ENCODE measurements at places on chromosomes 16 and 17.

DNA sequence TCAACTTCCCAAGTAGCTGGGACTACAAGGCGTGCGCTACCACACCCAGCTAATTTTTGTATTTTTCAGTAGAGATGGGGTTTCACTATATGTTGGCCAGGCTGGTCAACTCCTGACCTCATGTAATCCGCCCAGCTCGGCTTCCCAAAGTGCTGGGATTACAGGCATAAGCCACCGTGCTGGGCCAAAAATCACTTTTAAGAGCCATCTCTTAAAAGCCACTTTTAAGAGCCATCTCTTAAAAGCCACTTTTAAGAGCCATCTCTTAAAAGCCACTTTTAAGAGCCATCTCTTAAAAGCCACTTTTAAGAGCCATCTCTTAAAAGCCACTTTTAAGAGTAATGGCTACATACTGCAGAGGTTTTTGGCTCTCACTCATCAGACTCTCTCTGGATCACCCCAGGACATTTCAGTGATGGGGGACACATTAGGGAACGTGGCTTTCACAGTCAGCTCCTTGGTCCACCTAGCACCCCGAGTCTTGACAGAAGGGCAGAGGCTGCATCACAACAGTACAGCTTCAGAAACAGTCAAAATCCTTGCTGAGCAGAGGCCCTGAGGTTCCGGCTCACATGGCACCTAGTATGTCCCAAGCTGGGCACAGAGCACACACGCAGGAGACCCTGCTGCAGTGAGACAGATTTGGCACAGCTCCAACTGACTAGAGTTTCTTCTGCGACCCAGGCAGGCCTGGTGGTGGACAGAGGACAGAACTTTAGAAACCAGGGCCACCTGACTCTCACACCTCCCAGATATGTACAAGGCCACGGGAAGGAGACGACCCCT is 23.6 kb downstream of the RANBP10 start:
- no peak for DNase-seq

- DNase-seq, result no peak
These were observed 1.9 kb upstream of the ECI1 start for GRCh38 chr16:2253293-2253692.

- DNase-seq, result no peak
These were observed at the start of gene GAA for GRCh38 chr17:80101011-80101945. TSS of gene GAA (plus strand) at chr17:80101581. CDS start at chr17:80104587, 3,006 bp downstream.

DNA sequence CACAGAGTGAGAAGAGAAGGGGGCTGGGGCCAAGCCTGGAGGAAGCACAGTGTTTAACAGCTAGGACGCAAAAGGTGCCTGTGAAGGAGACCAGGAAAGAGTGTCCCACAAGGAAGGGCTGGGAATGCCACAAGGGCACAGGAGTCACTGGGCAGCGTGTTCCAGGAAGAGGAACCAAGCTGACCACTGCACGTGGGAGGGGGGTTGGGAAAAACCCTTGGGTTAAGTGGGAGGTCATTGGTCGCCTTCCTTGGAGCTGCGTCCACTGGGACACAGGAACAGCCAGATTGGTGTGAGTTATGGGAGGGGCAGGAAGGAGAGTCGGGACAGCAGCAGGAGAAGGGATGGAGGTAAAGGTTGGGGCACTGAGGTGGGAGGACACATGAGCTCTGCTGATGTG is 12.9 kb downstream of the TTYH2 start:
- no peak for DNase-seq

- peak; percentile 98 for DNase-seq
These were observed 722 bp upstream of the TIMP2 start for GRCh38 chr17:78925662-78926555.

DNA sequence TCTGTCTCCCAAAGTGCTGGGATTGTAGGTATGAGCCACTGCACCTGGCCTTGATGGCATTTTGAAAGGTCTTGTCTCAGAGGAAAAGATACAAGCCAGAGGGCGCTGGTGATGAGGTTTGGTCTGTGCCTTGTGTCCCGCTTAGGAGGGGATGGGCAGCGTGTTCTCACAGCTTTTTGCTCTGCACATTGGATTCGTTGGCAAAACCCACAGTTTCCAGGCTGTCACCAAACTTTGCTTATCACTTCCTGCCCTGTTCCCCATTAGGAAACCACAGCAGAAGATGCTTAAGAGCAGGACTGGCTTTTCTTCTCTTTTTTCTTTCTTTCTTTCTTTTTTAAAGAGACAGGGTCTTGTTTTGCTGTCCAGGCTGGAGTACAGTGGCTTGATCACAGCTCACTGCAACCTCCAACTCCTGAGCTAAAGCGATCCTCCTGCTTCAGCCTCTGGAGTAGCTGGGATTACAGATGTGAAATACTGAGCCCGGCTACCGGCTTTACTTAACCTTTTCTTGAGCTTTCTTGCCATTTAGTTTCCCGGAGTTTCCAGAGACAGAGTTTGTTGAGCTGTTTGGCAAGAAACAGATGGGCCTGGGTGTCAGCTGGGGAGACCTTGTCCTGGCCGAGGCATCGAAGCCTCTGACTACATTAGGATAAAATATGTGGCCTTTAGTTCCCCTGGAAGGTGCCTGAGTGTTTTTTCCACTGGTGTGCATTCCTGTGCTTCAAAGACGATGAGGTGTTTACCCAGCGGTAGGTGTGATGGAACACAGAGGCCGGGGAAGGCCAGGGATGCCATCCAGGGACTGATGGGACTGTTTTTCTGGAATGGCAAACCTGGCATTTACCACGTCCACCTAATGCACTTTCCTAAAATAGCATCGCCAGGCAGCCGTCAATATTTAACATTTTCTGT is 112.9 kb downstream of the ABCC1 start:
- peak; percentile 93 for DNase-seq

DNA sequence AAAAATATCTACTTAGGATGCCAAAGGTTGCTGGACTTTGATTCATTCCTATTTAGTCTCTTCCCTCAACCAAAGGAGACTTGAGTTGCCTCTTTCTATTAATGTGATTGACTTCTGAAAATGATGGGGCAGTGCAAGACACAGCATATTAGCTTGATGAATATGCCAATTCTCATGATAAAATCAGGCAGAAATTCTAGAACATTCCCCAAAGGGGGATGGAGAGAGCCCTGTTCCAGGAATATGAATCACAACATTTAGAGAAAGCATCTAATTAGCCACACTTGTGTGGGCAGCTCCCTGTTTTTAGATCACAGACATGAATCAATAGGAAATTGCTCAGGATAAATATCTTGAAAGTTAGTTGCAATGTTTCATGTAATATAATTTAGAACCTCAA is 584.0 kb upstream of the CDH8 start:
- DNase-seq, result no peak

DNA sequence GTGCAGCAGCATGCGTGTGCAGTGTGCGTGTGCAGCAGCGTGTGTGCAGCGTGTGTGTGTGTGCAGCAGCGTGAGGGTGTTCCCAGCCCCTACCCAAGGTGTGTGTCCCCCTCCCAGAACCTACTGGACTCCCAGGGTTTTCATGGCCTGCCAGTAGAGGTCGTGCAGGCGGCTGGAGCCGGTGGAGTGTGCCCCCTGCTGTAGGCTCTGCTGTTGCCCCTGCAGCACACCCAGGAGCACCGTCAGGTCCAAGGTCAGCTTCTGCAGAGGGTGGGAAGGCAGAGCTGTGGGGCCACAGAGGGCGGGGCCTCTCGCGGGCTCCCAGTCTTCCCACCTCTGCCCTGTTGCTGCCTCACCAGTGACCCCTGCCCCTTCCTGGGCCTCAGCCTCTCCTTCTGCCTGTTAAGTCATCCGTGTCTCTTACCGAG is 14.9 kb downstream of the MYBBP1A start:
- DNase-seq, result no peak

Data from esophagus muscularis mucosa (tissue), 4 donors.